ENCODE measurements at places on chromosomes 4 and X.

GRCh38 chrX:113741744-113742143 lies 842.1 kb upstream of the HTR2C start:
- DNase-seq: no peak

DNA sequence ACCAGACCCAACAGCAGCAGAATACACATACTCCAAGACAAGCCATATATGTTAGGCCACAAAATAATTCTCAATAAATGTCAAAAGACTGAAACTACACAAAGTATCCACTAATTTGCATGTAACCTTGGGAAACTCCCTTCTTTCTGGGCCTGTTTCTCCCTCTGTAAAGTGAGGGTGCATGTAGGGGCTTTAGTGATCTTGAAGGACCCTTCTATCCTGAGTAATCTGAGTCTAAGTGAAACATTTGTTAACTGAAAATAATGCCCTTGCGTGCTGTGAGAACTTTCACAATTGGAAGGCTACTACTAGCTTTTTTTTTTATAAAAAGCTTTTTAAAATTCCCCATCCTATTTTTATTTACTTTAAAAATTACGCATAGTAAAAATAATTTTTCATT lies 125.2 kb downstream of the NEXMIF start:
- no peak for DNase-seq

DNA sequence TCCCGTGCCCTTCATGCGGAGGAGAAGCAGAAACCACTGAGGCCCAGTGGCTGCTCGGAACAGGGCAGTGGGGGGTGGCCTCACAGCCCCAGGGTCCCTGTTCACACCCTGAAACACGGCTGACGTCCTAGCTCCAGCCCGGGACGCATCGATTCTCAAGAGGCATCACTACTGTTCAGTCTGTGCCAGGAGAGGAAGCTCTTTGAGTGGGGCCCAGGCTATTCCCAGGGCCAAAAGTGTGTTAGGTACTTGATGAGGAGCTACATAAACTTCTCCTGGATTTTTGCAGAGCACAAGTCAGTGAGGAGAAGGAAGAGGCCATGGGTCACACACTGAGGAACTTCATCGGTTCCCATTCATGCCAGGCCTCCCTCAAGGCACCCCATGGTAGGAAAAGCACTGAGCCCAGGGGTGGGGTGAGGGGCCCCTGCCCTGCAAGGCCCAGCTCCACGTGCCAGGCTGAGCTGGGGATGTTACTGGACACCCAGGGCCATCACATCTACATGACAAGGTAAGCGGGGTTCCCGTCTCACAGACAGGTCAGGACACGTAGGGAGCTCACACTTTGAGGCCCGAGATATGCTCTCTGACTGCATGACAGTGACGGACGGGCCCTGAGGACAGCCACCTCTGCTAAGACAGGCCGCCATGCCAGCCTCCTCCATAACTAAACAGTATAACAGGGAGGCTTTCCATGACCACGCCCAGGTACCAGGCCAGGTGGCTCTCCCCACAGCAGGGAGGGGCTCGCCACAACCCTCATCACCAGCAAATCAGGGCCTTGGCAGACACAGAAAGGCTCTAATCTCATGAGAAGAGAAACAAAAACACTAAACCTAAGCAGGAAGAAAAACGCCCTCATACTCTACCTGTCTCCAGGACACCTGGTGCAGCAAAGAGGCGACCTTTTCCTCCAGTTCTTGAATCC lies 12.4 kb downstream of the TNIP2 start:
- DNase-seq: no peak

- DNase-seq: no peak
Measured at GRCh38 chrX:78687586-78687985, 28.5 kb upstream of the RTL3 start.

DNA sequence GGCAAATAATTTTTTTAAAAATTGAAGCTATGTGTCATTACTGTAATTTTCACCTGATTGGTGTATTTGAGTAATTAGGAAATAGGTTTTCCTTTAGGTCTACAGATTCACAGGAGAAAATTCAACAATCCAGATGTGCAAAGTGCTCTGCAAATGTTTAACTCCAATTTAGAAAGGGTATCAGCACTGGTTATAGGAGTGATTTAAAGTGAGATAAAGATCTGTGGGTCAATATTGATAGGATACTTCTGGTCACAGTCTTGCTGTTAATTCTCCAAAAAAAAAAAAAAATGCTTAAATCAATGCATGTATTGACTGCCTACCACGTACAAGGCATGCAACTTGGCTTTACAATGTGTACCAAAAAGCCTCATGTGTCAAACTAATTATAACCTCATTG lies 271.3 kb downstream of the PPP3CA start:
- no peak for DNase-seq

- no peak for DNase-seq
Measured at GRCh38 chr4:25370242-25370641, 6.8 kb upstream of the ANAPC4 start.
